ENCODE measurements at places on chromosomes 2 and 18.

GRCh38 chr2:186927867-186928191 lies 78.9 kb upstream of the ZSWIM2 start:
- peak; percentile 19 for DNase-seq

DNA sequence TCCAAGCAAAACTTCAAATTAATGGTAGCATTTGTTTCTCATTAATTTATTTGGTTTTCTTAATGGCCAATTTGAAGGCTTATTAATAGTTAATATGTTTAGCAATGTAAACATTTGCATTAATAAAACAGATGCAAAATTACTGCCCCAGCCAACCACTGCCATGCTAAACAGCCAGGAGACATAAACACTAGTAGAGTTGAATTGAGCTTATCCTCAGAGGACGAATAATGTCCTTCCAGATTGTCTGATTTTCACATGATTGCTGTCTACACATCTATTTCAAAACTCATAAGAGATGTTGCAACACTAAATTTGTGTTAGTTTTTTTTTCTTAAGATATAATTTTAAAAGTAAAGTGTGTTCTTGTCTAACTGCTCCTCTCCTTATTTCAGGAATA lies 128.5 kb downstream of the DCC start:
- no peak for DNase-seq

DNA sequence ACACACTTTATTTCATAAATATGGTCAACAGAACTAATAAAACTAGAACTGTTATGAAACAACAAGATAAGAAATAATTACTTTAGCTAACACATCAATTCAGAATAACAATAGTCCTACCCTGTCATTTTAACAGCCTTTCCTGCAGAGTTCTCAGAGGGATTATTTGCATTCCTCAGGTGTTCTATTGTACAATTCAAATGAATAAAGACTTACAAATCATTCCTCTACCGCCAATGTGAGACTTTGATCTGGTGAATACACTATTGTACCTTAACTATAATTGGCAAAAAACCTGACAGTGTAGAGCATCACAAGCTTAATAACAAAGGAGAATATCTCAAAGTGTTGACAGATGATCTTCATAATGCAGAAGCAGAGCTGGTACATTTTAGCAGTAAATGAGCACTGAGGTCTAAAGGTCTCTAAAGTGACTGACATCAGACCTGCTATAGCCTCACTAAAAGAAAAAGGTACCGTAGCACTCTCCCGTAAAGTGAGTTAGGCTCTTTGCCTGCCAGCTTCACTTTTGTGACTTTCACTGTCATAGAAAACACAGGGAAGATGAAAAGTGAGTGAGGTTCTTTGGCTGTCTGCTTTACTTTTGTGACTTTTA lies 118.8 kb upstream of the SP3 start:
- no peak for DNase-seq

- DNase-seq, result no peak
These were observed 42.2 kb downstream of the TPO start for GRCh38 chr2:1455466-1455865.

DNA sequence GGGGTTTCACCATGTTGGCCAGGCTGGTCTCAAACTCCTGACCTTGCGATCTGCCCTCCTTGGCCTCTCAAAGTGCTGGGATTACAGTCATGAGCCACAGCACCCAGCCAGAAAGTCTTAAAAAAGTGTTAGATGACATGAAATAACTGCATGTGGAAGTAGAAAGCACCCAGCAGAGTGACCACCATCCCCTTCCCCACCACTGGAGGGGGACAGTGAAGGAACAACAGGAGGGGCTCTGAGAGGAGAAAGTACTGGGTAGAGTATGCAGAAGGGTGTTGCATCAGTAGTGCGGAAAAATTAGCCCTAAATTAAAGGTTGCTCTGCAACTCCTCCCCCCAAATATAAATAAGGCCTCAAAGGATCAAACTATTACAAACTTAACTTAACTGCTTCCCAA lies 230.5 kb downstream of the ZNF521 start:
- no peak for DNase-seq

DNA sequence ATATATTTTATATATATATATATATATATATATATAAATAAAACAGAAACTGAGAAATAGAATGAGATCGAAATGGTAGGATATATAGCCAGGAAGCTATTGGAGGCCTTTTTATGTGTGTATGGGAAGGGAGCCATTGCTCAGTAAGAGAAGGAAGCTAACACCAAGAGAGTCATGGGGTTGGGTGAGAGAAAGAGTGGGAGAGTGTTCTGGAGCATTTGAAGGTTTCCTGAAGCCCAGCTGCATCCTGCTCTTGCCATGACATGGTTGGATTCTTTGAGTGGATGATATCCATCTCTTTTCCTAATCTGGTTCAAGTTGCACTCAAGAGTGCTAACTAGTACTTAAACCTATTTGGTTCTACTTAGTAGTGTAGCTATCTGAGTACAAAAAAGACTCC lies 282.3 kb downstream of the DYSF start:
- no peak for DNase-seq

DNA sequence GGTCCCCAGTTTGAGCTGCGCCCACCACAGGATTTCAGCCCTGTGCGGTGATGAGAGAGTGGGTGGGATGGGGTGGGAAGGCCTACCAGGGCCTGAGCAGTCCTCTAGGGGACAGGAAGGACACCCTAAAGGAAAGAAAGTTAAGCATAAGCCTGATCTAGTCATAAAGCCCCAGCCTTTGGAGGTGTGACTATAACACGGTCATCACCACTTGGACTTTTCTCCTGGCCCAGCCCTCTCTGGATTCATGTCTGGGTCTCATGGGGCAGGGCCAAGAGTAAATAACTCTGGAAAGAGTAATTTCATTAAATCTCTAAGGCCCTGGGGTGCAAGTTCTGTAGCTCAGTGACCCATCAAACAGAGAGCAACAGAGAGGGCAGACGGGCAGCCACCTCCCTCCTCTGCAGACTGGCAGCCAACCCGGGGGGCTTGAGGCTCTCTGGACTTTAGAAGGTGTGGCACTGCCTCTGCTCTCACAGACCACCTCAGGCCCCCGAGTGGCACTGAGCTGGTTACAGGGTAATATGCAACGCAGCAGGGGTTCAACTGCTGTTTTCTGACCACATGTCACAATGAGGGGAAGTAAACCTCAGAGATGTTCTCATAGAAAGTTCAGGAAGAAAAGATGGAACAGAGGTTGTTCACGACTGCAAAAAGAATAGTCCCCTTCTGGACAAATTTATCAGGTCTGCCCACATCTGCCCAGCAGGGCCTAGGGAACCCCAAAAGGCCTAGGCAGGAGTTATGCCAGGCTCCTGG lies 41.5 kb downstream of the TGFA start:
- DNase-seq, result no peak

DNA sequence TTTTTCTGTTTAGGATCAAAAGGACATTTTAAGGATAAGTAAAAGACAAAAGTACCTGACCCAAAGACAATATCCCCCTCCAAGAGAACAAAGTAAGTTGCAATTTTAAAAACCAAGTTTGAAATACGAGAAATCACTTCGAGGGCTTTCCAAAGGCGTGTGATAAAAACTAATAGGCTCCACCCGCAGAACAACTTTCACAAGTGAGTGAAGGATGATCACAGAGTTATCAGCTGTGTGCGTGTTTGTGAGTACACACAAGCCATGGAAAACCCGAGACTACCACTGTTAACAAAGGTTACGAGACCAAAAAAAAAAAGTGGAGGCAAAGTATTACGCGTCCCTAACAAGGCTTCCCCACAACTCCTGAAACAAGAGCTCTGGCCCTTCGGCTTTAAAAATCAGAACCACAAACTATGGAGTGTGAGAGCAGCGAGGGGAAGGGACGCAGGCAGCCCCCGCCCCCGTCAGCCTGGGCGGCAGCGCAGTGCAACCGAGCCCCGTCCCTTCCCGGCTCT lies 719 bp downstream of the SMAD2 start:
- no peak for DNase-seq

DNA sequence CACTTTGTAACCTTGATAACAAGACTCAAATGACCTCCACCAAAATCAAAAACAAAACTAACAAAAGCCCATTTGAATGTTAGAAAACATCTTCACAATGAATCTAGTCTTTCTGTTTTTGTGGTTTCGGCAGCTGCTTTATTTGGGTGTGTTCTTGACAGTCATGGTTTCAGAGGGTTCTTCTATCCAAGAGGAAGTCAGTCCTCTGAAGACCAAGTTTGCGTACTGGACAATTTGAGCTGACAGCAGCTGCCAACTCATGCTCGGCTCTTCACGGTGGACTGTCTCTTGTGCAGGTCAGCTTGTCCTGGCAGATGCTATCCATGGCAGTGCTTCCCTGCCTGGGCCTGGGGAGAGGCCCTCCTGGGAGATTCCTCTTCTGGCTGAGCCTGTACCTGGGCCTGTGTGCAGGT lies 91.0 kb downstream of the TMEM17 start:
- peak; percentile 37 for DNase-seq

DNA sequence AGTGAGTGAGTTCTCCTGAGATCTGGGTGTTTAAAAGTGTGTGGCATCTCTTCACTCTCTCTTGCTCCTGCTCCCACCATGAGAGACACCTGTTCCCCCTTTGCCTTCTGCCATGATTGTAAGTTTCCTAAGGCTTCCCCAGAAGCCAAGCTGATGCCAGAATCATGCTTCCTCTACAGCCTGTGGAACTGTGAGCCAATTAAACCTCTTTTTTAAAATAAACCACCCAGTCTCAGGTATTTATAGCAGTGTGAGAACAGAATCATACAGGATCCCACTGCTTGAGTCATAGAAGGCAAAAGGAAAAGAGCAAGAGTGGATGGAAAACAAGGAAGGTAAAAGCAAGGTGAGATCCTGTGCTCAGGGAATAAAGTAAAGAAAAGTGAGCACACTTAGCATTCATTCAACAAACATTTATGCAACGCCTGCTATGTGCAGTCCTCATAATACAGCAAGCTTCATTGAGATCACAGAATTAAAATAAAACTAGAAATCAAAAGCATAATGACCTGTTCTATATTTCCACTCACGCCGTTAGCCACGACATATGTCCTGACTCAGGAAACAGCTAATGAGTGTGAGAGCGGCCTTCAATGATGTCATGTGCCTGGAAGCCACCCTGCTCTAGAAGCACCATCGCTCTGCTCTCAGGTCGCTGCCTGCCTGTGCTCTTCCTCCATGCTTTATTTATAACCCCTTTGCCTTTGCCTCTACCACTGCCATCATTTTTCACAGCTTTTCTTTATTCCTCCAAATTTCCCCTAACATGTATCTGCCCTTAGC lies 11.3 kb upstream of the COPS8 start:
- DNase-seq, result no peak

GRCh38 chr2:196742685-196743084 lies 56.8 kb downstream of the GTF3C3 start:
- DNase-seq, result no peak

GRCh38 chr18:47163241-47163640 lies 12.9 kb downstream of the IER3IP1 start:
- DNase-seq, result no peak

- no peak for DNase-seq
These were observed 149.2 kb downstream of the TWIST2 start for GRCh38 chr2:238997137-238997390.

DNA sequence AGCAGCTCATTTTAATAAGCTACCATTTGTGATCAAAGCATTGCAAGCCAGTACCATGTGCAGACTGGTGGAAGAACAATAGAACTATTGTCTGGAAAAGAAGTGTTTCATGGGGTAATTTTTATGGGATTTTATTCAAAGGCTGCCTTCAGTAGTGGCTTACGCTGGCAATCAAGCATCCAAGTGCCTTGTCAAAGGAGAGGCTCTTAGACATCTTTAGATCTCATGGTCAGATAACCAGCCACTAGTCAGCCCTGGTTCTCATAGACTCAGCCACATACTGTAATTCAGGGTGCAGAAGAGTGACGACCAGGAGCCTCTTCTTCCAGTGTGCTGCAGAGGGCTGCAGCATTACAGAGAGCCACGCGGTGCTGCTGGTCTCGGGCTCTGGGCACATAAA lies 98.5 kb upstream of the NOSTRIN start:
- DNase-seq, result peak; percentile 90

GRCh38 chr2:101998896-101999789 lies 7.4 kb downstream of the IL1R2 start:
- DNase-seq, result no peak

DNA sequence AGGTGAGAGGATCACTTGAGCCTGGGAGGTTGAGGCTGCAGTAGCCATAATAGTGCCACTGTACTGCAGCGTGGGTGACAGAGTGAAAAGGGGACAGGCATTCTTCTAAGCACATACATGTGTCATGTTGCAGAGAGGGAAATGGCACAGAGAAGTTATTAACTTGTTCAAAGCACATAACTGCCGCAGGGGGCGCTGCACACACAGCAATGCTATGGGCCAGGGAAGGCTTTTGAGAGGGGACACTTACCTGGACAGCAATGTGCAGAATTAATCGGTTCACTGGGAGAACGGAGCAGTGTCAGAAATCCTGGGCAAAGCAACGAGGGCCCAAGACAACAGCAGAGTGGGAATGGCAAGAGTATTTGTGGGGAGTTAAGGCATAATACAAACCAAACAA lies 2.4 kb downstream of the SCYGR8 start:
- DNase-seq, result no peak

DNA sequence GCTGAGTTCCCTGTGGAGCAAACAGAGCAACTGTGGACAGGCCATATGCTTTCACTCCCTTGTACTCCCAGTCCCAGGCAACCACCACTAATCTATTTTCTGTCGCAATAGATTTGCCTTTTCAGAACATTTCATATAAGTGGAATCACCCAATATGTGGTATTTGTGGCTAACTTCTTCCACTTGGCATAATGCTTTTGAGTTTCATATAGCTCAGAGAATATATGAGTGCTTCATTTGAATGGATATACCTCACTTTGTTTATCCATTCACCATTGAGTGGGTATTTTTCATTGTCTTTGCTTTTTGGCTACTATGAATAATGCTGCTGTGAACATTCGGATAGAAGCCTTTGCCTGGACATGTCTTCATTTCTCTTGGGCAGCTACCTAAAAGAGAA lies 151.9 kb downstream of the CERS6 start:
- DNase-seq, result no peak

DNA sequence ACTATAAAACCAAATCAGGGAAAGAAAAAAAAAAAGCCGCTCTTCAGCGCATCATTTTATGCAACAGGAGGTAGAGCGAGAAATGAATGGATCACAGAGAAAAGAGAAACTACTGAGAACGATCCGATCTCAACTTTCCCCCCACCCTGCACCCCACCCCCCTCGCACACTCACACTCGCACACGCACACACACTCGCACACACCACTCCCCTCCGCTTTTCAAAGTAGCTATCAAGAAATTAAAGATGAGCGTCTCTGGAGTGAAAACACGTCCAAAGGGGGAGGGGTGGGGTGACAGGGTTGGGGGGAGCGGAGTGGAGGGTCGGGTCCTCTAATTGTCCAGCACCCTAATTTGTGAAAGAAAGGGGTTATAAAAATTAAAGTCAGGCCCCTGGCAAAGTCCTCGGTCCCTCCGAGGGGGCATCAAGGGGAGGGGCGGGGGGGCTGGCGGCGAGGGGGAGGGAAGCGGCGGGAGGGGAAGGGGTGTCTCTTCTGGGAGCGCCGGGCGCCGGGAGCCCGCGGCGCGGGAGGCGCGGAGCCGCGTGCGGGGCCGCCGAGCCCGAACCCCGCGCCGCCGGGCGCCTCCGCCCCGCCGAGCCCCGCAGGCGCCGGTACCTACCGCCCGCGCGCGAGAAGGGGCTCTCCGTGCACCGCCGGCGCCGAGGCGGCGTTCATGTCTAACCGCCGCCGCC lies 428 bp downstream of the TCF4 start:
- DNase-seq, result no peak

- no peak for DNase-seq
These were observed 92.8 kb downstream of the MARCHF4 start for GRCh38 chr2:216279459-216279858.

GRCh38 chr2:9539531-9539930 lies 16.1 kb downstream of the ADAM17 start:
- DNase-seq, result no peak
